ENCODE measurements at places on chromosomes 7 and 10.

DNA sequence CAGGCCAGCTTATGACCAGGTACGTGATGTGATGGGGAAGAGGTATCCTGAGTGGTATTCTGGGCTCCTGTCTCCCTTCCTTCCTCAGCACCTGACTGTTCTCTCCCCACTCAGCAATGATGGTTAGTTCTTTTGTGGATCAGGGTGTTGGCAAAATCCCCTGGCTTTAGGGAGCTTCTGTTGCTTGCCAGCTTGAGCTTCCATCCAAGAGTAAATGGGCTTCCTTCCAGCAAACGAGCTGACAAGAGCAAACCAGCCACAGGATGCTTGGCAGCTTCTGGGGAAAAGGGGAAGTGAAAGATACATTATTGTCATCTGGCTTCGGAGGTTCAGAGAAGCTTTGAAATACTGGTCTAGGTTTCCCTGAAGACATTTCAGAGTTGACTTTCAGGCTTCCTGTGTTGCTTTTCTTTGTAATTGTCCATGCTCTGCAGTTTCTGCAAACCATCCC is 5.2 kb downstream of the DUSP5 start:
- DNase-seq = peak; percentile 78

GRCh38 chr10:25441270-25441669 is 266.5 kb downstream of the GPR158 start:
- no peak for DNase-seq

GRCh38 chr10:24606021-24606420 is 117.7 kb downstream of the ARHGAP21 start:
- DNase-seq = no peak

DNA sequence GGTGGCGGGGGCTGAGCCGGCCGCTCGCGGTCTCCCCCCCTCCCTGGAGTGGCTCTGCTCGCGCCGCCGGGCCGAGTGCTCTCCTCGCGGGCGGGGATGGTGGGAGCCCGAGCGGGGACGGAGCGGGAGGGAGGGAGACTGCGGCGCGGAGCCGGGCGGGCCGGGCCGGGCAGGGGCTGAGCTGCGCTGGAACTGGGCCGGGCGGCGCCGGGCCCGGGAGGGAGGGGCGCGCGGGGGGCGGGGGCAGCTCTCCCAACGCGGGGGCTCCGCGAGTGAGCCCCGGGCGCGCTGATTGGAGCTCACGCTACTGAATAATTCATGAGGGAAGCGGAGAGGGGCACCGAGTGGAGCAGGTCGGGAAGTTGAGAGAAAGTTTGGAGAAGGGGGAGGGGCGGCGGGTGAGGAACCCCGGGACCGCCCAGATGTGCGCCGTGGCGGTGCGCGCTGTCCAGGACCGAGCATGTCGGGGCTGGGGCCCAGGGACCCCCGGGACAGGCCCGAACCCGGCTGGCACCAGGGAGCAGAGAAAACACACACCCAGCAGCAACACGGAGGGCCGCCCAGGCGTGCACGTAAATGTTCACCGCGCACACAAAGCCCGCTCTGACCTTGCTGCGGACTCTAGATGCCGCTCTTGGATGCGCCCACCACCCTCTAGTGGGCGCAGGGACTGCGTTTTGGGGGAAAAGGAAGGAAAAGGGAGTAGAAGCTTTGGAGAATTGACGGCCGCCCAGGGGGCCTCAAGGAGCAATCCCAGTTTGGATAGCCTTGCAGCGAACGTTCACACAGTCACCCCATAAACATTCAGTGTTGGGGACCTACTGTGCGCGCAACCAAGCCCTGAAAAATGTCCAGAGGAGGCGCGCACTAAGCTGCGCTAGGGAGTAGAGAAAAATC is at the start of gene EPHB4:
EPHB4 (minus strand) TSS at position 194 of the 897 bp plus-strand sequence. CDS start 493 bp downstream, outside the sequence.
- DNase-seq = no peak

DNA sequence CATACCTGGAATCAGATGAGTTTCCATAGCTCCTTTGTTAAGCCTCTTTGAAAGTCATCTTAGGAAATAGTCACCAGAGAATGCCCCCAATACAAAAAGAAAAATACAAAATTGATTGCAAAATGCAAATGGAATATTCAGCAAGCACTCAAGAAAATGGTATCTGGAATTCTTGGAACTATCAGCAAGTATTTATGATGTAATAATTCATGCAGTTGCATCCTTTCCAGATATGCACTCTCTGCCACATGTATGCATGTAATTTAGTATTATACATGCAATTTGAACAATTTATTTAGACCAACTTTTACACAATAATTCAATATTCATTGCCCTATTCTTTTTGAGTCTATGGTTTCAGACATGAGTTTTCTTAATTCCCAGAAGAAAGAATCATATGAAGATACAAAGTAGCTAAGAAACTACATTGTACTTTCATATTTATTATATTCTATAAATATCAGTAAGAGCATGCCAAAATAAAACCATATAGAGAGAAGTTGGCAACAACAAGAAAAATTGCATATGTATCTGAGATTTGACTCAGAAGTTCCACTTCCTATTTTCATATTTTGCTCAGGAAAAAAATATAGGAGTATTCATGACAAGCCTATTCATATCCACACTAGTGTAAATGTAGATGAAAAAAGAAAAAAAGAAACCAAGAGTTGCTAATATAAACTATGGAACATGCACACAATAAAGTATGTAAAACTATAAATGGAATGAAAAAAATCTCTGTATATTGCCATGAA is 338.5 kb downstream of the SEMA3D start:
- DNase-seq = no peak

- DNase-seq = no peak
Measured at GRCh38 chr10:107611115-107611514, 446.6 kb upstream of the SORCS1 start.

DNA sequence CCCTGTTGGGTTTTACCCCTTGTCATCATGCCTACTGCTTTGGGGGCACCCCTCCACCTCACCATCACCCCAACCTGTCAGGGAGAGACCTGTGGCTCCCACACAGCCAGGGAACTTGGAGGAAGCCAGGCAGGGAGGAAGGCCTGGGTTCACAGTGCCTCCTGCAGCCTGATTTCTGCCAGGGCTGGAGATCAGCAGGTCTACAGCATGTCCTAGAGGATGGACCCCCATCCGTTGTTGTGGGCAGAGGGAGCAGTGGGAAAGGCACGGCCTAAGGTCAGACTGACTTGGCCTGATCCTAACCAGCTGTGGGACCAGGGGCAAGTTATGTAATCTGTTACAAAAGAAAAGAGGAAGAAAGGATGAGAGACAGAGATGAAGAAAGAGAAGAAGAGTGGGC is 28.2 kb downstream of the ZCCHC24 start:
- no peak for DNase-seq

DNA sequence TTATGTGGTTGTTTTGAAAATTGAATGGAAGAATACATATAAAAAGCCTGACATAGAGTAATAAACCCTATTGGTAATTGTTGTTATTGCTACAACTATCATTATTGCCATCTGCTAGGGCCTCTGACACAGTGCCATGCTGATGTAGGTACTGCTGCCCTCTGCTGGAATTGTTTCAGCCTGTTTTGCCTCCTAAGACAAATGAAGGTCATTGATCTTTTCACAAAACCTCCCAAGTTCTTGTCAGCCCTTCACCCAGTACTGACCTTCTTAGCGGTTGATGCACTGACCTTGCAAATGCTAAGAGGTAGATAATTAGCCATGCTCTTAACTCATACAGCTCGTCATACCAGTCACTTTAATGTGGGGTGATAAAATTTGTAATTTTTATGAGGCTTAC is 975.2 kb downstream of the SORCS1 start:
- no peak for DNase-seq

DNA sequence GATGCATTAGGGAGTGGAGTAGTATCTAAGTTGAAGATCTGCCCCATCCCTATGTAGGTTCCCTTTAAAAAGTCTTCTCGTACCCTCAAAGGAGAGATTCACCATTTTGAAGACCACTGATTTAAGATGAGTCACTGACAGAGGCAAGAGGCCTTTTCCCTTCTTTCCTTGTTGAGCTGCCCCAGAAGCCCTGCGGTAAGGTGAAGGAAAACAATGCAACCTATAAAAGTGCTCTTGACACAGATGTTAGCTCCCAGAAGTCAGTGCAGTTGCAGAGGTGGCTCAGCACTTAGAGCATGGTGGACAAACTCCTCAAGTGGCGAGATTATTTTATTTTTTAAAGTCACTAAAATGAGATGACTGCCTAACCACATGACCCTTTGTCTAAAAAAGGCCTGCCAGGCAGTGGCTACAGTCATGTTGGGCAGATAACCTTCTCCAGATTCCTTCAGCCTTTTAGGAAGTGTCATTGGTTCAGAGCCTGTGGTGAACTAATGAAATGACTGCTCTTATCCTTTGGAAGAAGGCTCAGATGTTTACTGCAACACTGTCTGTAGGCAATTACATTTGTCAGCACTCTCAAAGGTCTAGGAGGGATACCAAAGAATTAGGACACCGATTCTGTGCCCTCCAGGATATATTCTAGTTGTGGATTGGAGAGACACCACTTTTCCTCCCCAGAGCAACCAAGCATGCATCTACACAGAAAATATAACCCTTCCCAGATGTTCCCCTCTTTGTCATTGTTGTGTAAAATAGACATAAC is 88.7 kb downstream of the ARID5B start:
- DNase-seq = no peak

DNA sequence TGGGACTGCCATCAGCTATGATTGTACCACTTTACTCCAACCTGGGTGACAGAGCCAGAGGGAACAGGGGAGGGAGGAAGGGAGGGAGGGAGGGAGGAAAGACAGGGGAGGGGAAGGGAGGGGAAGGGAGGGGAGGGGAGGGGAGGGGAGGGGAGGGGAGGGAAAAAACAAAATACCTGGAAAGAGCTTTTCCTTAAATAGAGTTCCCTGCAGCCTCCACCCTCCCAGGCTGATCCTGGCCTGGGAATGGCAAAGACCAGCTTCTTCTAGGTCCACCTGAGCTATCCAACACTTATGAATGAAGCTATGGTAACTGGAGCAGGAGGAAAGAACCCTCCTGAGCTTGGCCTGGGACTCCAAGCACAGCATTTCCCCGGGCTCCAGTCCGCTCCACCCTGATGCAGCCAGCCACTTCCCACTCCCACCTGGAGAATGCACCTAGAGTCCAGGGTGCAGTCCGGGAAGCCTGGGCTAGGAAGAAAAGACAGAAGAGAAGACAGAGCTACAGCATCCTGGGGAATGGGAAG is 66.1 kb downstream of the GRID1 start:
- DNase-seq = no peak

- peak; percentile 34 for DNase-seq
Measured at GRCh38 chr7:131967216-131967730, 410.8 kb upstream of the PODXL start.

DNA sequence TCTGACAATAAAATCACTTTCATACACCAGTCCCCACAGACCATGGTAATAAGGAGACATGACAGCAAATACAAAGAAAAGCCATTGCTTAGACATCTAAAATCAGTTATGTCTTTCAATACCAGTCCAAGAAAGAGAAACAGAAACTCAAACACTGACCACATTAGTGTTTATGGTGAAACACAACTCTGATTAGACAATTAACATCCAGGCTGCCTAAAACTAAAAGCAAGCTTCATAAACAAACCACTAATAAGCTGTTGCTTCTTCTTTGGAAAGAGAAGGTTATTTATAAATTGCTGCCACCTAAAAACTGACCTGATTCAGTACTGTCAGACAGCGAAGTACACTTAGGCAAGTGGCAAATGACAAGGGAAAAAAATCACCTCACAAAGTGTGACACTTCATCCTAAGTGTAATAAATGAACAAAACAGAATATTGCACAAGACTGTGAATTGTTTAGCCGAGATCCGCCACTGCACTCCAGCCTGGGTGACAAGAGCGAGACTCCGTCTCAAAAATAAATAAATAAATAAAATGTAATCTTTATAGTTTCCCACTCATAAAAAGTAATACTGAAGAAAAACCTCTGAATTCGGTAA is 277.4 kb downstream of the PARD3 start:
- DNase-seq = no peak

DNA sequence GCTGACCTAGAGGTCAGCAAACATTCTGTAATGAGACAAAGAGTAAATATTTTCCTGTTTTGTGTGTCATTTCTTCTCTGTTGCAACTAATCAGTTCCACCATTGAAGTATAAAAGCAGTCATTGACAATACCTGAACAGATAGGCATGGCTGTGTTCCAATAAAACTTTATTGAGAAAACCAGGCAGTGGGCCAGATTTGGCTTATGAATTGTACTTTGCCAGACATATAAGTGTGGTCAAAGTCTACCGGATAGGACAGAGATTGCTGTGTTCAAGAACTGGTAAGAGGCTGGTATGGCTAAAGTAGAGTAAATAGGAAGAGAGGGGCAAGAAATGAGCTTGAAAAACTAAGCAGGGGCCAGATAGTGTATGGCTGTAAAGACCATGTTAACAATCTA is 38.3 kb upstream of the TAC1 start:
- no peak for DNase-seq

GRCh38 chr7:132270517-132270916 is 305.8 kb downstream of the PLXNA4 start:
- DNase-seq = no peak

GRCh38 chr7:148589640-148590039 is 926 bp upstream of the C7orf33 start:
- no peak for DNase-seq

- DNase-seq = no peak
Measured at GRCh38 chr10:21728618-21729017, 194.6 kb downstream of the MLLT10 start.

- no peak for DNase-seq
Measured at GRCh38 chr10:43322331-43322730, 49.1 kb upstream of the FXYD4 start.

DNA sequence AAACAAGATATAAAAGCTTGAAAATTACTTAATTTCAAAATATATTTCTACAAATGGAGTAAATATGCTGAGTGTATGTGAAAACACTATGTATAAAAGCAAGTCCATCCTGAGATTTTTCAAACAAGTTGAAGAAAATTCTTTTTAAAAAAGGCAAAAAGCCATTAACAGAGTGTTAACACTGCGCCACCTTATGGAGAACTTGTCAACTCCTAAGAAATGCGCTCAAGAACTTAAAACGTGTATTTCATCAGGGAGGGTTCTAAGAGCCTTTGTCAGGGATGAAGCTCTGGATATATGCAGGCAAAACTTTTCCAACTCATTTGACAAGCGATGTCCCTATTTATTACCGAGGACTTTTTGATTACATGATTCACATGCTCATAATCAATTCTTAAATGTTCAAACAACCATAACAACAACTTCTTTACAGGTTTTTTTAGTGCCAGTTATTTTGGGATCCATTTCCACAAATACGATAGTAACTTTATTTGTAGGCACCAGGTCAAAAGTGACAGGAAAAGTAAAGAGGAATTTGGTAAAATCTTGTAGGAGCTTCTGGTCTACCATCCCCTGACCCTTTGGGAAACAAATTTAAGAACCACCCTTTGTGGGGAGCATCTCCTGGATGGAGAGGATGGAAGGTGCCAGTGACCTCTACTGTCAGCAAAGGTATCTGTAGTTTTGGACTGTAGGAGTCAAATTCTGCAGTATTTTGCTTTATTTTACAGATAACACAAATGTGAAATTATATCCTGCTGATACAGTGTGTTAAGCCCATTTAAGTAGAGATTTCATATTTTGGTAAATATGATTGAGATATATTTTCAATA is 23.2 kb downstream of the CALCR start:
- peak; percentile 30 for DNase-seq

DNA sequence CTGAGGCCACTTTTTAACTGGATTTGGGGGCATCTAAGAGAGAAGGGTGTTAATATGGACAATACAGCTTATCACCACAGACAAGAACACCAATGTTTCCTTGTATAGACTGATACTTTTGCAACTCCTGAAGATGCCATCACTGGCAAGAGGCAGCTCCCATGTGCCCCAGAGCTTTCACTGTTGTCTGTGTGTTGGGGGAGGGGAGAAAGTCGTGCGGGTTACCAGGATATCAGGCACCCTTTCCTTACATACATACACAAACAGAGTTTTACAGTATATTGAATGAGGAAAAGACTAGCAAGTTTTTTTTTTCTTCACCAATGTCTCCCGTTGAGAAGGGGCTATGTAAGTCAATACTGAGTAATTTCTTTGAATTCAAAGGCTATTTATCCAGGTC is 4.1 kb upstream of the DLX6 start:
- no peak for DNase-seq

All from NCI-H1092 treated with DMSO at 0.1 percent for 48 hours (cell line).